ENCODE measurements at places on chromosomes 3 and 15.

DNA sequence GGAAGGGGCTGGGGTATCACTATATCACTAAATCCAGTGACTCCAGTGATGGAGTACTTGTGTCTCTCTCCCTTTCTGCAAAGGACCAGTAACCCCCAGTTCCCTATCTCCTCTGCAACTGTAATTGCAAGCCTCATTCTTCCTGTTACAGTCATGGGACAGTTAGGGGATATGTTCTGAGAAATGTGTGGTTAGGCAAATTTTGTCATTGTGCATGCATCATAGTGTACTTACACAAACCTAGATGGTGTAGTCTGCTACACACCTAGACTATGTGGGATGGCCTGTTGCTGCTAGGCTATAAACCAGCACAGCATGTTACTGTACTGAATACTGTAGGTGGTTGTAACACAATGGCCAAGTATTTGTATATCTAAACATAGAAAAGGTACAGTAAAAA is 2.2 kb downstream of the VPS8 start:
- no peak for DNase-seq

GRCh38 chr15:63780969-63781368 is 52.8 kb downstream of the HERC1 start:
- no peak for DNase-seq

GRCh38 chr3:16181361-16181760 is 6.9 kb downstream of the GALNT15 start:
- DNase-seq: no peak

- no peak for DNase-seq
These were observed 84.8 kb downstream of the LSM3 start for GRCh38 chr3:14263317-14264005.

DNA sequence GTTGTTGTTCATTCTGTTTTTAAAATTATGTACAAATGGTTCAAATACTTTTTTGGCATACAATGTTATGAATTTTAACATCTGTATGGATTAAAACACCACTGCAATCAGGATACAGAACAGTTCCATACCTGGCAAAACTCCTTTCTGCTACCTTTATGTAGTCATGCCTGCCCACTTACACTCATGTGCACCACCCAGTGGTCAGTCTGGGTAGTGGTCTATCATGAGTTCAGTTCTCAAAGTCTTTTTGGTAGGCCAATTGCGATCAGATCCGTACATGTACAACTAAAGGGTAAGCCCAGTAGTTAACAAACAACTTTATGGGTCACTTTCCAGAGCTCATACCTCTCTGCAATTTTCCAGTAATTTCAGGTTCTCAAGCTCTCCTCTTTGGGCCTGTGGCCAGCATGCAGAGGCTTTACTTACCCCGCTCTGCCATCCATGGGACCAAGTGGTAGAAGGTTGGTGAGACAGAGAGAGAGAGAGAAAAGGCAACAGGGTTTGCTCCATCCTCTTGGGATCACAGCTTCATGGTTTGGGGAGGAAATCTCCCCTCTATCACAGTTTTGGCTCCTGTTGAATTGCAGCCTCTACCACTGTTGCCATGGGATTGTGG is 63.9 kb upstream of the FAM98B start:
- peak; percentile 20 for DNase-seq

- no peak for DNase-seq
These were observed 54.3 kb downstream of the SMAD6 start for GRCh38 chr15:66756295-66756694.

GRCh38 chr15:36673987-36674386 is 94.6 kb downstream of the CDIN1 start:
- DNase-seq: no peak

GRCh38 chr3:170941551-170941950 is 33.1 kb upstream of the EIF5A2 start:
- no peak for DNase-seq

DNA sequence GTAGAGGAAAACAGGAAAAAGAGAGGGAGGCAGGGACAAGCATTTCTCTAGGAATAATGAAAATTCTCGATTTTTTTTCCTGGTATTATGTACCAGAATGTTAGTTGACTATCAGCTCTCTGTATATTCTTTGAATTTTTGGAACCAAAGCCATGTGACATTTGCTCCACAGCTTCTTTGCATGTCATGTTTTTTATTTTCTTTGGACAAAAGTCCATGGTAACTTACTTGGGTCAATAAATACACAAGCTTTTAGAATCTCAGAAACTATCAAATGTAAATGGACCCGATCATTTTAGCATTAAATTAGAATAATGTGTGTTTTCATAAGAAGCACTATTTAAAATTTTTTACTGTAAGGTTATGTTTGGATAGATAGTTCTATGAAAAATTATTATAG is 320.5 kb downstream of the ZIC1 start:
- no peak for DNase-seq

DNA sequence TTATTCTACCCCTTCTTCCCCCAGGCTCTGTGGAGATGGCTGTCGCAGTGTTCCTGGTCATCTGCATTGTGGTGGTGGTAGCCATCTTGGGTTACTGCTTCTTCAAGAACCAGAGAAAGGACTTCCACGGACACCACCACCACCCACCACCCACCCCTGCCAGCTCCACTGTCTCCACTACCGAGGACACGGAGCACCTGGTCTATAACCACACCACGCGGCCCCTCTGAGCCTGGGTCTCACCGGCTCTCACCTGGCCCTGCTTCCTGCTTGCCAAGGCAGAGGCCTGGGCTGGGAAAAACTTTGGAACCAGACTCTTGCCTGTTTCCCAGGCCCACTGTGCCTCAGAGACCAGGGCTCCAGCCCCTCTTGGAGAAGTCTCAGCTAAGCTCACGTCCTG is 12.9 kb downstream of the SPINT1 start:
- DNase-seq: no peak

DNA sequence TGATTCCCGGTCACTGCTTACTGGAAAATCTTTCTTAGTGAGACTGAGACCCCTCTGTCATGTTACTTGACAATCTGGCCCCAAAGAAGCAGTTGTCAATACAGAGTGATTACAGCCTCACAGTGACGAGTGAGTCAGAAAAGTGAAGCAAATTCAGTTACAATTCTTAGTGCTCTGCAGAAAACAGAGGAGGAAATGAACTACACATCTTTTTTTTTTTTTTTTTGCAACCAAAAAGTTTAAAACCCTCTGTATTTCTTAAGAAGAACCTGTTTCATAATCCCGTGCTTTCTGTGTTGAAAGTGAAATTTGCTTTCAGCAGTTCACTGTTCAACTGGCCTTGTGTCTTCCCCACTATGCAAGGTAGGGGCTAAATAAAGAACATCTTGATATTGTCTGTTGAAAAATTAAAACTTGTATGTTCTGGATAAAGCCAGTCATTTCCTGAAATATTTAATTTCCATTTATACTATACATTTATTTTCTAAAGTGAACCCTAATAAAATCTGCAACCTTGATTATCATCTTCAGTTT is 1.9 kb downstream of the AQP9 start:
- DNase-seq: no peak

GRCh38 chr15:89587955-89588354 is 12.7 kb downstream of the TICRR start:
- DNase-seq: no peak

GRCh38 chr3:10753964-10754363 is 62.1 kb upstream of the SLC6A11 start:
- no peak for DNase-seq

GRCh38 chr3:183122257-183122932 is 23.1 kb upstream of the MCCC1 start:
- peak; percentile 63 for DNase-seq

GRCh38 chr3:64440498-64440897 is 215.2 kb upstream of the PRICKLE2 start:
- peak; percentile 48 for DNase-seq

DNA sequence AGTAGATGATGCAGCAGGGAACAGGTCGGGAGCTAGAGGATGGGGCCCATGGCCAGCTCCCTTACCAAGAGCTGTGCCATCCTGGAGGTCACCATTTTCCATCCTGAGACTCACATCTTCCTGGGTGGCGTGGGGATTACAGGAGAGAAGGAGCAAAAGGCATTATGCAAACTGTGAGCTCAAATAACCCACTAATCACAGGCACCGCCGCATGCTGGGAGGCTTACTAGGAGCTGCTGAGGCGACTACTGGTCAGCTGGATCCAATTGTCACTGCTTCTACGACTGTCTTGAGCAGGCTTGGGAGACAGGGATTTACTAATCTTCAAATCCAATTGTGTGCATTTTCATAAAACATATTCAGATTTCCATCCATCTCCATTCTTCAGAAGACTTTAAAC is 12.5 kb upstream of the KBTBD12 start:
- DNase-seq: no peak

DNA sequence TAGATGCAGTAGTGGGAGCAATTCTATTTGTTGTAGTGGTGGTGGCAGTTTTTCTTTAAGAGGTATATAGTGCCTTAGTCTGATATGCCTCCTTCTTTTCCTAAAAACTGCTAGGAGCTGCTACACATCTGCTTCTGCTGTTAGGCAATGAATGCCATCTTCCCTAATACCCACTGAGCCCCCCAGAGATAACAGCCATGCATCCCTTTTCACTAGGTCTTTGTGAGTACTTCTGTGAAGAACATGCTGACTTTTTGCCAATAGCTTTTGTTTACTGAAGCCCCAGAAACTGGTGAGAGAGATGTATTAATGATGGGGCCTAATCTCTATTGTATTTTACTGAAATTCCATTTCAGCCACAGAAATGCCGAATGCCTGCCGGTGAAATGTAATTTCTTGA is 92.6 kb upstream of the CHL1 start:
- no peak for DNase-seq

- DNase-seq: no peak
These were observed 7.7 kb downstream of the MAP1A start for GRCh38 chr15:43525131-43525530.

DNA sequence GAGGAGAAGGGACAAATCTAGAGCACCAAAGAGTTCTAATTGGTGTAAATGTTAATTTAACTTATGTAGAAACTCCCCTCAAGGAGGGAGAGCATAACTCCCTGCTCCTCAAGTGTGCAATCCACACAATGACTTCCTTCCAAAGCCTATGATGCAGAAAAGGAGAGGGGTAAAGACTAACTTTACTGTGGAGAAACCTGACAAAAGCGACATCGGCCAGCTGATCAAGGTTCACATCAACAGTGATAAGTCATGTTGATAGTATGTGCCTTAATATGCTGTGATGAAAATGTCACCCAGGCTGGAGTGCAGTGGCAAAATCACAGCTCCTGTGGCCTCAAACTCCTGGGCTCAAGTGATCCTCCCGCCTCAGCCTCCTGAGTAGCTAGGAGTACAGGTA is 76.5 kb downstream of the TFDP2 start:
- no peak for DNase-seq

Data from brain pericyte (primary cell).